ENCODE measurements at places on chromosomes 11 and 22.
A peak's percentile ranks its signal among the peaks of the same experiment; 100 is the strongest.

GRCh38 chr11:31240340-31240904 lies 129.1 kb downstream of the DCDC1 start:
- peak; percentile 21 for DNase-seq

- no peak for DNase-seq
Measured at GRCh38 chr11:133832991-133833897, 12.1 kb downstream of the SPATA19 start.

DNA sequence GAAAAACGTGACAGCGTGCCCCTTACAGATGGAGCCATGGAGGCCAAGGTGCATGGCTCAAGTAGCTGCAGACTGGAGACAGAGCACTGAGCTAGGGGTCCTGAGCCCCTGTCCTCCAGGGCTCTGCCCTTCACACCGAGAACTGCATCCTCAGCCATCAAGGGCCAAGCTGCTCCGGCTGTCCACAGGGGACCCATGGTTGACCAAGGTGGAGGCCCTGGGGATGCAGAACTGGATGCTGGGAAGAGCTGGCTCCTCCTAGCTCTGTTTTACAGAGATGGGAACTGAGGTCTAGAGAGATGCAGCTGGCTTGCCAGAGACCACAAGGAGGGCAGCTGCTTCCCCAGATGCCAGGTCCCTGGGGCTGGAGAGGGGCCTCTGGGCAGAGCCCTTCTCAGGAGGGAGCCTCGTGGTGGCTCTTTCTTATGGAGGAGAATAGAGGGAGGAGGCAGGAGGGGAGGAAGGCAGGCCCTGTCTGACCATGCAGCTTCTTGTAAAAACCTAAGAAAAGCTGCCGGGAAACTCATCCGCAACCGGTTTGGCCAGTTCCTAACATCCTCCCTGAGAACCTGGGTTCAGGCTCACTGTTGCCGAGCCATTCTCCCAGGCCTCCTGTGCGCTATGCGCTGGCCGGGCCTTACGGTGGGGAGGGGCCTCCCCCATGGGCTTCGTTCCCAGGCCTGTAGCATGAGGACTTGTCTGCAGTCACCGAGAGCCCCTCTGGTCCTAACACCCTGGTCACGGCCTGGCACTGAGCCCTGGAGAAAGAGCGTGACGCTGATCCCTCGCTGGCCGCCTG lies 80.6 kb downstream of the WNT7B start:
- no peak for DNase-seq

DNA sequence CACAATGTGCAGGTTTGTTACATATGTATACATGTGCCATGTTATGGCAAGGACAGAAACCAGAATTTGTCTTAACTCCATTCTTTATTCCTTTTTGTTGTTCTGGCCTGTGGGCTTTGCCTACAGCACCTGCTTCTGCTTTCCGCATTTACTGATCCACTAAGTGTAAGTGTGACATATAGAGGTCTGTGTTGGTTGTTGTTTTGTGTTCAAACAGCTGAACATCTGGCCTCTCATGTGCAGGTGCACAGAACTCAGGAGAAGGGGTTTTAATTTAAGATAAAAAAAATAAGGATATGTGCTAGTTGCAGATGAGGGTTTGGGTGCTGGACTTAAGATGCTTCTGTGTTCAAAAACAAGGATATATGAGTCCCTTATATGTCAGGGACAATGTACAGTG lies 85.8 kb upstream of the RAG2 start:
- no peak for DNase-seq

DNA sequence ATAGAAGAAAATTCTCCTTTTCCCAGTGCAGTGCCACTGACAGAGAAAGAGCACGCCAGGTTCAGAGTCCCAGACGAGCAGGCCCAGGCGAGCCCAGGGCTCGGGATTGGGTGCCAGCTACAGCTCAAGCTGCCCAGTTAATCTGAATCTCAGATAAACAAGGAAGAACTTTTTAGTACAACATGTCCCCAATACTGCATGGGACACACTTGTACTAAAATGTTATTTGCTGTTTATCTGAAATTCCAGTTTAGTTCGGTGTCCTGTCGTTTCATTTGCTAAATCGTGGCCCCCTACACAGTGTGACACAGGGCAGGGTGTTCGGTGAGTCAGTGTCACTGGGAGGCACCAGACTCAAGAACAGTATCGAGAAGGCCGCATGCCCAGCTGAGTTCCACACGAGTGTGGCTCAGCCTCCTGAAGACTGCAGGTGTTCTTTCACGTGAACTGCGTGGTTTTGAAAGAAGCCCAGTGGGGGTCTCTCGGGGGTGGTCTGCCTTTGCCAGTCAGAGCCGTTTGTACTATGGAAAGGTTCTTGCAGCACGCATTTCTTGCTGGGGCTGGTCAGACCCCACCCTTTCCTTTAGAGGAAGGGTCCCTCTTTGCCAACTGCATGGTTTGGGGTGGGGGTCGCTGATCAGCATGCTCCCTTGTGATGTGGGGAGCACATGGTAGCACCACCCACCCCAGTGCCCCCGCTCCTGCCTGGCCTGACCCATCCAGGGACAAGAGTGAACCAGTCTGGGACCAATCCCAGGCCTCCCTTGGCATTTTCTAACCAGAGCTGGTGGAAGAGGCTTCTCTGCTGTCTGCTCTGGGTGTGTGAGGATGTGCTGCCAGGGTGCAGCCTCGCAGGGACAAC lies 115.6 kb upstream of the B3GAT1 start:
- no peak for DNase-seq

- no peak for DNase-seq
Measured at GRCh38 chr11:82754410-82754809, 20.7 kb upstream of the FAM181B start.

GRCh38 chr11:124199702-124200101 lies 16.6 kb downstream of the OR10D3 start:
- DNase-seq: no peak

- DNase-seq: peak; percentile 86
Measured at GRCh38 chr11:86672007-86672621, at the start of gene ME3. Gene ME3 (minus strand): TSS chr11:86672616.

DNA sequence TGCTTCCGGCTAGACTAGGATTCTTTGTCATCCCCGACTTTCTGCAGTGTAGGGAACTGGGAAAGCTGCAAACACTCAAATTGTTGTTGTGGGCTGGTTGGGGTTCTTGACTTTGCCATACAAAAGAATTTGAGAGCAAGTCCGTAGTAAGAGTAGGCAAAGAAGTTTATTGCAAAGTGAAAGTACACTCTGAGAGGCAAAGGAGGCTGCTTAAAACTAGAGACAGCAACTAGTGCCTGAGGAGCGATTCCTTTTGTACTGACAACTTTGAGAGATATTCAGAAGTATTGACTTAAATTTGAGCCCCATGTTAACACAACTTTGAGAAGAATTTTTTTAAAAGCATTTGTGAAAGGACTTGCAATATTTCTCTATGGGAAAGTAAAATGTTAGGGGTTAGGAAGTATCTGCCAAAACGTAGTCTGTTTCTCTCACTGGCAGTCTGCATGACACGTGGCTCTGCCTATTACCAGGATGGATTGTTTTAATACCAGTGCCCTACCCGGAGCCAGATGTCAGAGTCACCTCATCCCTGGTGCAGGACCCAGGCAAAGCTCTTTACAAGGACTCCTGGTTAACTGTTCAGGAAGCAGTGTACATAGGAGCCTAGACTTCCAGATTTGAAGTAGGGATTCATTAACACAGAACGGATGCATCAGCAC lies 85.0 kb upstream of the CLPB start:
- no peak for DNase-seq

- peak; percentile 50 for DNase-seq
Measured at GRCh38 chr22:20619045-20619892, 111.9 kb downstream of the MED15 start.

GRCh38 chr11:74626130-74626529 lies 33.7 kb downstream of the POLD3 start:
- no peak for DNase-seq

DNA sequence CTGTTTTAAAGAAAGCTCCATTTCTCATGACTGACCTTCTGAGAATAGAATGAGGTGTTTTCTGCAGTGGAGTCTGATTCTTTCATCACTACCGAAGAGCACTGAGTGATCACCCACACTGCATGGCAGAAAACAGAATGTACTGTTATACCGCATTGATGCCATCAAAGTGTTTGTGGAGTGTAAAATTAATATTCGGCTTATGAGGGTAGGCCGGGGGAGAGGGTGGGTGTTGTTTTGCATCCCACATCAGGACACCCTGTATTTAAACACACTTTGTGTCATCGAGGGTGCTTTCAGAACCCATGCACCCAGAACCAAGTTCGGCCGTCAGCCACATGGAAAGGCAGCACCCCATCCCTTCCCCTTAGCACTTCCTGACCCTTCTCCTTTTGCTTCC lies 41.3 kb upstream of the ETS1 start:
- DNase-seq: no peak

DNA sequence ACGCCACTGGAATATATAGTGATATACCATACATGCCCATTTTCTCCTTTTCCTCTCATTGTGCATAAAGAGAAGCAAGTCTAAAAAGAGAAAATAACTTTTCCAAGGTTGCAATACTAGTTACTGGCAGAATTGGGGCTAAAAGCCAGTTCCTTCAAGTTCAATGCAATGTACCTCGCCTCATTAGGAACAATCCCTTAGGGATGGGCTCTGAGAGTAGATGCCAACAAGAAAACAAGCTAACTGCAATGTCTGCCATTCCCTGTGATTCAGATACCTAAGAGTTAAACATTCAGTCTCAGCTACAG lies 114.3 kb downstream of the RBFOX2 start:
- no peak for DNase-seq

GRCh38 chr11:116505298-116506262 lies 267.2 kb downstream of the BUD13 start:
- DNase-seq: no peak

DNA sequence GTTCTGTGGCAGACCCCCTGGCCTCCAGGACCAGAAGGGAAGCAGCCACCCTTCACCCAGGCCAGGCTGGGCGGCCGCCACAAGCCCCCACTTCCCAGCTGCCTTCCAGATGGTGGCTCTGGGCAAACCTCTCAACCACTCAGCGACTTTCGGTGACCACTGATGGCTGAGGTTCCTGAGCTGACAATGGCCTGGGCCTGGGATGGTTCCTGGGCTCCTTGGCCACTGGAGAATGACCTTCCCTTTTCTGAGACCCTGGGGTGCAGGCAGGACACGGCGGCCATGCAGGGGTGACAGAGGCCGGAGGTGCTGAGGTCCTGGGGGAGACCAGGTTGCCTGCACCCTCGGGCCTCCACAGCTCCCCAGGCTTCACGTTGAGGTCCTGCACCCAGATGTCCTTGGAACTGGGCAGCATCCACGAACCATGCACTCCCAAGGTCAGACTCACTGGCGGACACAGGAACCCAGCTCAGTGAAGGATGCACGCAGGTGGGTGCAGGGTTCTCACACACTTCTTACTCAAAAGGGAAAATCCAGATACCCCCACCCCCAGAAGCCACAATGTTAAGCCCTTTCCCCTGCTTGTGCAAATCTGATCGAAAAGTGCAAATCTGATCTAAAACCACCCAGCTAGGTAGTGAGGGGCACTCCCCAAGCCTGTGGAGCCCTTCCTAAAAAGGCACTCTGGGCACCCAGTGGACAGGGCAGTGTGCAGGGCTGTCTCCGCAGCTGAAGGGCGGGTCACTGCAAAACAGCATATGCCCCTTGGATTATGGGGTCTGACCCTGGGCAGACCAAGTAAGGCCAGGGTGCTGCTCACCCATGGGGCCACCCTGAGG lies 13.9 kb upstream of the PHLDA2 start:
- DNase-seq: no peak

GRCh38 chr11:126739499-126740145 lies 260.9 kb downstream of the KIRREL3 start:
- DNase-seq: no peak

GRCh38 chr11:38019072-38019775 lies 1421.2 kb upstream of the RAG2 start:
- no peak for DNase-seq

- no peak for DNase-seq
Measured at GRCh38 chr11:127506647-127507046, 506.1 kb upstream of the KIRREL3 start.

GRCh38 chr22:37893583-37893983 lies 12.5 kb upstream of the MICALL1 start:
- no peak for DNase-seq

DNA sequence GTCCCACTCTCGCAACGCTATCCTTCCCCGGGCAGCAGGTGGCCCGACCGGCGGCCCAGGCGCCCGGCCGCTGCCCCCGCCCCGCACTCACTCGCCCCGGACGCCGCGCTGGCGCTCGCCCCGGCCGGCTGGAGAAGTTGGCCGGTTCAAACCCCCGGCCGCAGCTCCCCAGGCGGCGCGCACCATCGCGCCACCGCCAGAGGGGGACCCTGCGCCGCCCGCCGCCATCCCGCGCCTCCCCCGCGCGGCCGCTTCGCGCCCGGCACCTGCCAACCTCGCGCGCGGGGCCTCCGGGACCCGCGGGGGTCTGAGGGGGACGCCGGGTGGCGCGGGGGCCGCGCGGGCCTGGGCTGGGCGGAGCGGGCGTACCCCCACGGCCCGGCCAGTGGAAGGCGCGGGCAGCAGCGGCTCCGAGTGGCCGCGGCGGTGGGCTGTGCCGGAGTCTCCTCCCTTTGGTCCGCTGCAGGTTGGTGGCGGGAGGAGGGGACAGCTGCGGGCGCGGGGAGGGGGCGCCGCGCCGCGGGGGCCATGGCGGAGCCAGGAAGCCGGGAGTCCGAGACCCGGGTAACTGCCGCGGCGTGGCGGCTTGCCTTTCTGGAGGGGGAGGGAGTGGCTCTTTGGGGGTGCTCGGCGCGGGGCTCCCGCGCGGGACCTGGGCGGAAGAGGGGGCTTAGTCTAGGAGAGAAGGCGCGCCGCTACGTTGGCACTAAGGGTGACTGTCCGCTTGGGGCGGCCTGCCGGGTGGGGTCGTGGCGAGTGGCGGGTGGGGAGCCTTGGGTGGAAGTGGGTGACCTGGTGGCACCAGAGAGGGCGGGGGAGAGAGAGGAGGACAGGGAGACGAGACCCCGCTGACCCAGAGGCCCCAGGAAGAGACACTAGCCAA lies at the start of the genes MPST and TST:
Gene MPST (plus strand): TSS at position 434 of the 883 bp plus-strand sequence. CDS start 95 bp downstream, at position 529.
Gene TST (minus strand): TSS at position 139 of the 883 bp plus-strand sequence. CDS start 715 bp downstream, outside the sequence.
- DNase-seq: peak; percentile 49

GRCh38 chr22:33570110-33570509 lies 350.2 kb downstream of the LARGE1 start:
- no peak for DNase-seq

DNA sequence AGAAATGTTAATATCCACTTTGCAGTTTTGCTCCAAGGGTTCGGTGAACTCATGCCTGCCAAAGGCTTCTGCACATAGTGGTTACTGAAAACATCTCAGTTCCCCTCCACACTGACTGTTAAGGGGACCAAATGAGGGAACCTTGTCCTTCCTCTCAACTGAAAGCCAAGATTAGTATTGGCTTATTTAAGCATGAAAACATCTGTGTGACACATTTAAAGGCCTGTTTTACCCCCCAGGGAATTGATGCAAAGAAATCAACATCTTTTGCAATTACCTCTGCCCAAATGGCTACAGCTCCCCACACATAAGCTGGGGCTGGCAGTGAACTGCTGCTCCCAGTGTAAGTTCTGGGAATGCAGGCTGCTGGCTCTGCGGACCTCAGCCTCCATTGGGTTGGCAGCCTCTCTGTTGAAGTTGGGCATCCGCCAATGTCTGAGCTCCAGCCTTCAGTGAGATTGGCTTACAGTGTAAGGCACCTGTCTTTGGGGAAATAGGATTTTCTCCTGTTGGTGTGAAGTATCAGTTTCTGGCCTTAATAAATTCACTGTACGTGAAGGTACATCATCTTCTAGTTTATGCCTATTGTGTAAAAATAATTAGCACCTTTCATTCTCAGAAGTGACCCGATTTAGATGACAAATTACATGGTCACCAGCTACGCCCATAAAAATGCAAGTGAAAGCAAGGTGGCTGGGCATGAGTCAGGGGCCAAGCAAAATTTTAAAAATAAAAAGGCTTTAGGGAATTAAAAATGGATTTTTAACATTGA lies 213.4 kb upstream of the SYN3 start:
- DNase-seq: no peak

Data from inflammatory macrophage treated with lipopolysaccharide for 1 hour (primary cell).